ENCODE measurements at places on chromosomes 3 and 15. TPM values are rescaled to one million over a fixed set of nuclear protein-coding genes. Genes with fewer than 3 reads are reported as not detected.

GRCh38 chr15:81386947-81387346, 12.9 kb upstream of the TMC3 start:
- H3K27me3 ChIP-seq, result no peaks in the 10 kb centered on the region
- DNase-seq, result peak; percentile 45
- H3K4me3 ChIP-seq, result no peak overlapping the region
- no peaks in the 10 kb centered on the region for H3K4me1 ChIP-seq
- no peaks in the 10 kb centered on the region for H3K36me3 ChIP-seq

DNA sequence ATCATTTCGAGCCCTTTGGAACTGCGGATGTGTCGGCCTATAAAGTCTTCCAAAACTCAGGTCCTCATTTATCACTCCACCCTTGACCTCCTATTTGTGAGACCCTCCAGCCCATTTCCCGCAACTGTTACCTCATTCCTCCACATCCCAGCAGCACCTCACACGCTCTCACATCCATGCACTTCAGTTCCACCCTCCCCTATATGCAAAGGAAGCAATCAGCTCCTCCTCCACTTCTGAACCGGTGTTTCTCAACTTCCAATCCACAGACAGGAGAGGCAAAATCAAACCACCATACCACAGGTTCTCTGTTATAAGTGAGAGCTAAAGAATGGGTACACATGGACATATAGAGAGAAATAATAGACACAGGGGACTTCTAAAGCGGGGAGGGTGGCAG, 36.7 kb upstream of the MECOM start:
- H3K27me3 ChIP-seq, result peaks cover 14% of the 10 kb centered on the region
- no peak overlapping the region for H3K27ac ChIP-seq
- no peaks in the 10 kb centered on the region for H3K4me1 ChIP-seq

GRCh38 chr15:44427756-44428724, 611 bp downstream of the CTDSPL2 start:
- H3K4me3 ChIP-seq, result peak overlapping the region; percentile 95
- H3K27me3 ChIP-seq, result no peaks in the 10 kb centered on the region
- H3K4me1 ChIP-seq, result peaks cover 10% of the 10 kb centered on the region
- peak overlapping the region; percentile 85 for H3K27ac ChIP-seq

GRCh38 chr15:63599401-63600000, 2.3 kb downstream of the FBXL22 start:
- peak overlapping the region; percentile 83 for H3K4me3 ChIP-seq
- peak; percentile 69 for DNase-seq
- peaks cover 7% of the 10 kb centered on the region for H3K4me1 ChIP-seq
- H3K27ac ChIP-seq, result peak overlapping the region; percentile 5

DNA sequence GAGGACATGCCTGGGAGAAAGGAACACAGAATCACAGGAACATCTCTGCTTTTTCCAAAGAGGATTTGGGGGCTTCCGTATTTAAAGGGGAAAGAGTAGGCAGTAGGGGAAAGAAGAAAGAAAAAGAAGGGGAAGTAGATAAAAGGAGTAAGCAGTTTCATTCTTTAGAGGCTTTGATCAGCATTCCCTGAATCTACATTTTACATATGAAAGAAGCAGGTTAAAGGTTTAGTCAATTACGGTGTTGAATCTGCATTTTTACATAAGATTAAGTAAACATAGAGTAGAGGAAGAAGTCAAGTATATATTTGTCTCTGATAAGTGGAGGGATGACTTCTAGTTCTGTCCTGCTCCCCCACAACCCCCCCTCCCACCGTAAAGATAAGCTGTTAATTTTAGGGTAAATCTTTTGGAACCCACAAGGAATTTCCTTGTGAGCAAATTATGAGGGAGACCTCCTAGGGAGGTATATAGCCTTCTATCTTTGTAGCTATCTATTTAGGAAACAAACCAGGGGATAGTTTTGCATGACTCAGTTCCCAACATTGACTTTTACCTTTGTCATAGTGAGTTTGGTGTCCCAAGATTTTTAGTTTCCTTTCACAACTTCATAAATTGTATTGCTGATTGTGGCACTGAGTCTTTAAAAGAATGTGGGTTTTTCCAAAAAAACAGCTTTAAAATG, 8.7 kb upstream of the P2RY12 start:
- peaks cover 16% of the 10 kb centered on the region for H3K4me1 ChIP-seq
- DNase-seq, result peak; percentile 35
- H3K4me3 ChIP-seq, result no peak overlapping the region
- no peak overlapping the region for H3K27ac ChIP-seq
- no peaks in the 10 kb centered on the region for H3K36me3 ChIP-seq

GRCh38 chr3:37262816-37263393, 88.5 kb upstream of the LRRFIP2 start:
- H3K27ac ChIP-seq, result peak overlapping the region; percentile 34
- peaks cover 15% of the 10 kb centered on the region for H3K4me1 ChIP-seq
- peaks cover 21% of the 10 kb centered on the region for H3K36me3 ChIP-seq
- DNase-seq, result peak; percentile 92

DNA sequence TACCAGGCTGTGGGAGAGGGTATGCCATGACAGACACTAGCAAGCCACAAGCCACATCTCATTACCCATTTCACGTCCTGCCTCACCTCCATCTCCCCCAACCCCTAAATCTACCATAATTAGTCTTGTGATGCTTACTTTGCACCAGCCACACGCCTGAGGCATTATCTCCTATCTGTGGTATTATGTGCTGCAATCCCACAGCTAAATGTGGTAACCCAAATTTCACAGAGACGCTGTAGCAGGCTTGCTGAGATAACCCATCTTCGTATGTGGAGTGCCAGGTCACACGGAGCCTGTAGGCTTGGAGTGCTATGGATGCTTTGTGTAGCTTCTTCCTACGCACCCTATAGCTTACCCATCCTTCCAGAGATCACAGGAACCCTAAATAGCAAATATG, 256.7 kb upstream of the KCNH8 start:
- H3K4me3 ChIP-seq, result no peak overlapping the region
- no peak overlapping the region for H3K27ac ChIP-seq
- DNase-seq, result no peak

DNA sequence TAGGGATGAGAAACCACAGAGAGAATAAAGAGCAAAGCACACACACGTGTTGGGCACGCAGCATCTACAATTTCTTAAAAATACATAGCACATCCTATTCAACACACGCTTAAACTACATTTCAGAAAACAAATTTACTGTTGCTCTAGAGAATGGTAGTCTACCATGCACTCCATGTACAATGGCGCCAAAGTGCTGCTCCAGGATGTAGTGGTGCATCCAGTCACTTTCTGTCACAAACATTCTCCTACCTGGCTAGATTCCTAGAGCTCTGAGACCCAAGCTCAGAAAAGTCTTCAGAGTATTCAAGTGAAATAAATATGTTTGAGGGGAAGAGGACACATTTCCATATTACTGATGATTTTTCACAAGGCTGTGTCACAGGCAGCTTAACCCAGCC, 374.3 kb downstream of the CTNNB1 start:
- no peaks in the 10 kb centered on the region for H3K27me3 ChIP-seq
- no peak for DNase-seq
- H3K4me3 ChIP-seq, result no peak overlapping the region
- no peaks in the 10 kb centered on the region for H3K4me1 ChIP-seq
- no peaks in the 10 kb centered on the region for H3K36me3 ChIP-seq

DNA sequence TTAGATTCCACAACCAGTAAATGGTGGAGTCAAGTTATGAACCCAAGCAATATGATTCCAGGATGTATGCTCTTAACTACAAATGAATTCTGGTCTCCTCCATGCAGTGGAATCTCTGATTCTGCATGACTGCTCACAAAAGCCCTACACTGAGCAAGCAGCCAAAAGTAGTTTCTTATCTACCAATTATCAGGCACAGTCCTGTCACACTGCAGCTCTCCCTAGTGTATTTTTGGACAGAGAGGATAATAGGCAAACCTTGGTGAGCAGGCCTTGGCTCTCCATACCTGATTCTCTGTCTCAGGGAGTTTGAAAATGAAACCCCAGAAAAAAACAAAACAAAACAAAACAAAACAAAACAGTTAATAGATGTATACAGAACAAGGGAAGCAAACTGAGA, 3.5 kb upstream of the SSR3 start:
- no peak for DNase-seq
- H3K36me3 ChIP-seq, result no peaks in the 10 kb centered on the region
- H3K4me1 ChIP-seq, result peaks cover 4% of the 10 kb centered on the region
- no peak overlapping the region for H3K4me3 ChIP-seq
- no peaks in the 10 kb centered on the region for H3K27me3 ChIP-seq

DNA sequence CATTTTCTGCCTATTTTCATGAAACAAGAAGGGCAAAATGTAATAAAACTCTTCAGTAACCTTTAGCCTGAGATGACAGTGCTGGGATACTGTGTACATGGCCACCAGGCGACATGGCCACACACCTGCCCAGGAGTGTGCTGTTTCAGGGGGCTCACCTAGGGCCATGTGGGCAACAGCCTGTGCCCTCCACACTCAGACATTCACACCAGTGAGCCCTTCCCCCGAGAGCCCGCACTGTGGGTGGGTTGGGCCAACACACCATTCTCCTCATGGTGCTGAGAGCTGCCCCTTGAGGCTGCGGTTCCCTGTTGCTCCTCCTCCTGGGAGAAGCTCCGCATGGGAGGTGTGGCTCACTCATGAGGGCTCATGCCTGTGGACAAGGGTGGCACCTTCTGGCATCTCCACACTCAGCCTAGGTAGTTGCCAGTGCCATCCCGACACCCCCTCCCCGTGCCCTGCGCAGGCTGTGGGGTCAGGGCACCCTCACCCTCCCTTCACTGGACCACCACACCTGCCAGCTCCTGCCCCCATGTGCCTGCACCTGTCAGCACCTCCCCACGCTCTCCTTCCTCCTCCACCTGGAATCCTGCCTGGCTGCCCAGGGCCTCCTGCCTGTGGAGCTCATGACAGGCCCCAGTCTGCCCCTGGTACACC, 19.7 kb downstream of the OCA2 start:
- no peaks in the 10 kb centered on the region for H3K27me3 ChIP-seq
- H3K4me1 ChIP-seq, result no peaks in the 10 kb centered on the region
- H3K4me3 ChIP-seq, result no peak overlapping the region
- H3K27ac ChIP-seq, result no peak overlapping the region
- no peak for DNase-seq
- H3K36me3 ChIP-seq, result no peaks in the 10 kb centered on the region

- peaks cover 36% of the 10 kb centered on the region for H3K4me1 ChIP-seq
- H3K27me3 ChIP-seq, result no peaks in the 10 kb centered on the region
- no peaks in the 10 kb centered on the region for H3K36me3 ChIP-seq
- peak; percentile 76 for DNase-seq
Observed at GRCh38 chr3:4999531-5000184, 20.4 kb downstream of the BHLHE40 start.

DNA sequence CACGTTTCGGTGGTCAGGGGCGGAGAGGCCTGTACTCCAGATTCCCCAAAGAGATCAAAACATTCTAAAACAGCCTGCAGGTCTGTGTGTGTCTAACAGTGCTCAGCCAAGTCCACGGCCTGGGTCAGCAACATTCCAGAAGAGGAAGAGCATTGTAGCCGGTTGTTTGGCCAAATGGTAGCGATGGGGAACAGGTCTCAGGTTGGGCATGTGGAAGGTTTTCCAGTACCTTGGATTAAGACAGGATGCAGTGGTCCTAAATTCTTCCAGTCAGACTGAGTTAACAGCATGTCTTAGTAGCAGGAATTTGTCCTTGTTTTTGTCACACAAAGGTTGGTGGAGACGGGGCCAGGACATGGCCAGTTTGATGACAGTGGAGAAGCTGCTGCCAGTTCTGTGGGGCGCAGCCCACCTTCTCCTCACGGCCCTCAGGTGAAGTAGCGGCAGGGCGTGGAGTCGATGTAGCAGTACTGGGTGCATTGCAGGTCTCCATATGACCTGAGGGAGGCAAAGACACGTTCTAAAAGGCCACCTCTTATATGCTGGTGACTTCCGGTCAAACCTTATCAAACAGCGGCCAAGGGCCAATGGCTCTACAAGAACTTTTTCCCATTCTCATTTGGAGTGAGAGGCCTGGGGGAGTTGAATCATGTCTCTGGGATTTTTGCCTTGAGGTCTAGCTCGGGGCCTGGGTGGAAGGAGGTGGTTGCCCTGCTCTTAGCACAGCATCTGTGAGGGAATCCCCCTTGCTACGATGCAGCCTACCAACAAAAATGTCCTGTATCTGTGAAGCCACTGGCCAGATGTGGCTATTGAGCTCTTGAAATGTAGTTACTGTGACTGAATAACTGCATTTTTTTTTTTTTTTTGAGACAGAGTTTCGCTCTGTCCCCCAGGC, 24.1 kb downstream of the EAF1 start:
- H3K27me3 ChIP-seq, result no peaks in the 10 kb centered on the region
- H3K27ac ChIP-seq, result no peak overlapping the region
- DNase-seq, result no peak

- no peak overlapping the region for H3K27ac ChIP-seq
- no peaks in the 10 kb centered on the region for H3K36me3 ChIP-seq
- H3K4me3 ChIP-seq, result no peak overlapping the region
Observed at GRCh38 chr3:156760333-156760732, 65.8 kb upstream of the LEKR1 start.

Gene GABRR3
- not detected for total RNA-seq

Gene BNC1
- 2.4 TPM for total RNA-seq

Gene CA12
- 19.8 TPM for total RNA-seq

Gene SEMA3G
- 0.77 TPM for total RNA-seq

Gene TMIE
- total RNA-seq, result 0.66 TPM
